ENCODE measurements at places on chromosomes 11 and 22. TPM values are rescaled to one million over a fixed set of nuclear protein-coding genes. Genes with fewer than 3 reads are reported as not detected.

The PATE2 gene
- total RNA-seq, result 0.20 TPM

The CCDC87 gene
- 0.56 TPM for total RNA-seq

The IFITM2 gene
- 188 TPM for total RNA-seq

The B4GALNT4 gene
- 2.2 TPM for total RNA-seq

The ART1 gene
- total RNA-seq, result not detected

The TMEM134 gene
- total RNA-seq, result 51.5 TPM

The MOGAT2 gene
- not detected for total RNA-seq

The ALDH3B2 gene
- total RNA-seq, result not detected

The HSPB2 gene
- total RNA-seq, result 0.79 TPM

The CSF2RB gene
- total RNA-seq, result 0.52 TPM

The STK33 gene
- 2.4 TPM for total RNA-seq

The CYTH4 gene
- total RNA-seq, result 0.36 TPM

The NDUFA6 gene
- 33.8 TPM for total RNA-seq

The AQP11 gene
- 3.0 TPM for total RNA-seq

The OR4A16 gene
- not detected for total RNA-seq

The RIMBP3B gene
- total RNA-seq, result 0.23 TPM

The RTN4R gene
- 0.76 TPM for total RNA-seq

The DMC1 gene
- 0.56 TPM for total RNA-seq

The FHIP1B gene
- 13.3 TPM for total RNA-seq

The MRTFA gene
- total RNA-seq, result 33.9 TPM

The RAB38 gene
- total RNA-seq, result 0.52 TPM

The MFRP gene
- total RNA-seq, result not detected

The MUC2 gene
- not detected for total RNA-seq

The TAGLN gene
- total RNA-seq, result 3,032 TPM

The XRRA1 gene
- 23.3 TPM for total RNA-seq

The C22orf42 gene
- not detected for total RNA-seq

The NLRP14 gene
- 0.07 TPM for total RNA-seq

The VSIG10L2 gene
- total RNA-seq, result not detected

The MN1 gene
- total RNA-seq, result 12.8 TPM

The ACRV1 gene
- not detected for total RNA-seq

The MYOD1 gene
- total RNA-seq, result not detected

The KRTAP5-1 gene
- not detected for total RNA-seq

The CCDC116 gene
- 0.20 TPM for total RNA-seq

The COA4 gene
- total RNA-seq, result 39.2 TPM

The C1QTNF5 gene
- total RNA-seq, result 15.8 TPM

The C22orf23 gene
- total RNA-seq, result 0.26 TPM

The IGF2 gene
- total RNA-seq, result 0.10 TPM

The PACSIN3 gene
- 18.2 TPM for total RNA-seq

The TRIM48 gene
- not detected for total RNA-seq

The BCO2 gene
- total RNA-seq, result 1.4 TPM

The MPPED2 gene
- 0.20 TPM for total RNA-seq

The ASCL2 gene
- total RNA-seq, result not detected

The RAG2 gene
- not detected for total RNA-seq

The KCTD17 gene
- 36.0 TPM for total RNA-seq

The BEST1 gene
- total RNA-seq, result 3.1 TPM

The FAT3 gene
- 1.1 TPM for total RNA-seq

The SLC35E4 gene
- total RNA-seq, result 20.5 TPM

The KDM4E gene
- total RNA-seq, result not detected

The SBF2 gene
- total RNA-seq, result 74.3 TPM

The DDI1 gene
- not detected for total RNA-seq

The BIRC2 gene
- total RNA-seq, result 55.8 TPM

The FAM180B gene
- not detected for total RNA-seq

The CST6 gene
- total RNA-seq, result 2.9 TPM

The ISX gene
- not detected for total RNA-seq

The SLC22A6 gene
- not detected for total RNA-seq

The C11orf86 gene
- total RNA-seq, result not detected

The CHADL gene
- 1.1 TPM for total RNA-seq

Data from smooth muscle cell of the pulmonary artery (primary cell).